Occipital lobe (tissue), 3 donors: ENCODE measurements at places on chromosomes 12 and 14. TPM values are rescaled to one million over a fixed set of nuclear protein-coding genes. Genes with fewer than 3 reads are reported as not detected.

STAC3 gene
- total RNA-seq: 0.94 TPM

AMDHD1 gene
- 0.31 TPM for total RNA-seq

LIN7A gene
- total RNA-seq: 37.7 TPM

PRICKLE1 gene
- total RNA-seq: 8.7 TPM

AHSA1 gene
- total RNA-seq: 79.1 TPM

ADCY6 gene
- total RNA-seq: 31.5 TPM

PRIMA1 gene
- not detected for total RNA-seq

TRAF3 gene
- total RNA-seq: 20.1 TPM

MMP19 gene
- total RNA-seq: not detected

C12orf56 gene
- total RNA-seq: not detected

RNASE2 gene
- not detected for total RNA-seq

SERPINA5 gene
- 0.16 TPM for total RNA-seq

TMEM233 gene
- total RNA-seq: not detected

CFAP251 gene
- total RNA-seq: 9.5 TPM

TROAP gene
- total RNA-seq: 1.2 TPM

TAS2R9 gene
- 1.2 TPM for total RNA-seq
